C1 segment of cervical spinal cord (tissue), 14 donors: ENCODE measurements at places on chromosomes 7 and 10.
A peak's percentile ranks its signal among the peaks of the same experiment; 100 is the strongest.

- no peak for DNase-seq
Measured at GRCh38 chr7:110775046-110775445, 315.9 kb upstream of the LRRN3 start.

DNA sequence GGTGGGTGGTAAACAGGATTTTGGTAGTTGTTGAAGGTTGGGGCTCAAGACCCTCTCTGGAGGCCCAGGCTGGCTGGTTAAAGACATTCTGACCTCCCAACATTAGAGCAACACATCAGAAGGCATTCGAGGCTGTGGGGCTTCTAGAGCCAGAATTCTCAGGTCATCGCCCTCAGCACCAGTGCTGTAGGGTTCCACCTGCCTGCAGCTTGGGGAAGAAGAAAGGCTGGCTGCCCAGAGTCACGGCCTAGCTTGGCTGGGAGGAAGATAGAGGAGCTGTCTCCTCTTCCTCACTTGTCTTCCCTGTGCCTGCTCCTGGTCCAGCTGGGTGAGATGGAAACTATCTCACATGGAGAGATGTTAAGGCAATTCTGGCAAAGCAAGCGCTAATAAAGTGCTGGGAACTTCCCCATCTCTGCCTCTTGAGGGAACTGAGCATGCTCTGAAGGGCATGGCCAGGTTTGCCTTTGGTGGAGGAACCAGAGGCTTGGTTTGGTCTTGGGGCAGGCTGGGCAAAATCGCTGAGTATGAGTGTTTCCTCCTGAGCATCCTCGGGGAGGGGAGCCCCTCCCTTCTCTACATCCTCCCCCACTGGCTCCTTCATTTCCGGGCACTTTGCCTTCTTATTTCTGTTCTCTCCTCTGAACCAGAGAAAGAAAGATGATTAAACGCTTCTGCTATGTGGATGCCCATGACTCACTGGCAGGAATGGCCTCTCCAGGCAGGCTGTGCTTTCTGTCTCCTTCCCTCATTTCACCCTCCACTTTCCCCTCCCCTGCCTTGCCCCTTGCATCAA lies 509.0 kb upstream of the PODXL start:
- DNase-seq: peak; percentile 9

DNA sequence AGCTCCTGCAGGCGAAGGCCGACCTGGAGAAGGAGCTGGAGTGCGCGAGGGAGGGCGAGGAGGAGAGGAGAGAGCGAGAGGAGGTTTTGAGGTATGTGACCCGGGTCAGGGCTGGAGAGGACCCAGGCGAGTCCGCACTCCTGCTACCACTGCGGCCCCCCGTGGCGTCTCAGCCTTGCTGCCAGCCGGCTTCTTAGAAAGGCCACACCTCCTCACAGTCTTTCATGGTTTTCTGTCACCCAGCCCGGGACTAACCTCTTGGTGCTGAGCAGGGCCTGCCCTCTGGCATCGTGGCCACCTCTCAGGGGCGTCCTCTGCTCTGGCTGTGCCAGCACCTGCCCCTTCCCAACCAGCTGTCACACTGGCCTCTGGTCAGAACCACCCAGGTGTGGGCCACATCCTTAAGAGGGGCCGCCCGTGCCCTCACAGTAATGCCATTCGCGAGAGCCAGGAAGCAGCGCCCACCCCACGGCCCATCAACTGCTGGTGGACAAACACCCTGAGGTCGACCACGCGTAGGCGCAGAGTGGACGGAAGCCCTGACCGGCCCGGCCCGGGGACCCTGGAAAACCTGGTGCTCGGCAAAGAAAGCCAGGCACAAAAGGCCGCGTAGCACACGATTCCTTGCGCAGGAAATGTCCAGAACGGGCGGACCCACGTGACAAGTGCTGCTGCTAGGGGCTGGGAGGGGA lies 34.4 kb downstream of the IQCE start:
- no peak for DNase-seq

GRCh38 chr7:138008019-138008587 lies 6.2 kb upstream of the CREB3L2 start:
- DNase-seq: no peak

- no peak for DNase-seq
Measured at GRCh38 chr7:130908345-130909160, 174.5 kb upstream of the KLF14 start.

GRCh38 chr7:99498546-99498944 lies 1.5 kb downstream of the ZNF394 start:
- no peak for DNase-seq

DNA sequence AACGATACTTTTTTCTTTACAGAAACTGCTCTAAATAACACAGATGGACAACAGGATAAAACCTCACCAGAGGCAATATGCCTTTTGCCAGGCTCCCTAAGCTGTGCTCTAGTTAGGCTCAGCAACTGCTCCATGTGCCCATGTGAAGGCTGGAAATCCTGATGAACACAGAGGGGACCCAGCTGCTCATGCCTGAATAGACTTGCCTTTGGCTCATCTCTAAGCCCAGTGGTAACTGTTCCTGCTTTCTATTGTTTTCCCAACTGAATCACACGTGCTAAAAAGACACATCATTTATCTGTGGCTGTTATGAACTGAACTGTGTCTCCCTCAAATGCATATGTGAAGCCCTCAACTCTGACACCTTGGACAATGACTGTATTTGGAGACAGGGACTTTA lies 110.4 kb downstream of the RNF216 start:
- DNase-seq: no peak

DNA sequence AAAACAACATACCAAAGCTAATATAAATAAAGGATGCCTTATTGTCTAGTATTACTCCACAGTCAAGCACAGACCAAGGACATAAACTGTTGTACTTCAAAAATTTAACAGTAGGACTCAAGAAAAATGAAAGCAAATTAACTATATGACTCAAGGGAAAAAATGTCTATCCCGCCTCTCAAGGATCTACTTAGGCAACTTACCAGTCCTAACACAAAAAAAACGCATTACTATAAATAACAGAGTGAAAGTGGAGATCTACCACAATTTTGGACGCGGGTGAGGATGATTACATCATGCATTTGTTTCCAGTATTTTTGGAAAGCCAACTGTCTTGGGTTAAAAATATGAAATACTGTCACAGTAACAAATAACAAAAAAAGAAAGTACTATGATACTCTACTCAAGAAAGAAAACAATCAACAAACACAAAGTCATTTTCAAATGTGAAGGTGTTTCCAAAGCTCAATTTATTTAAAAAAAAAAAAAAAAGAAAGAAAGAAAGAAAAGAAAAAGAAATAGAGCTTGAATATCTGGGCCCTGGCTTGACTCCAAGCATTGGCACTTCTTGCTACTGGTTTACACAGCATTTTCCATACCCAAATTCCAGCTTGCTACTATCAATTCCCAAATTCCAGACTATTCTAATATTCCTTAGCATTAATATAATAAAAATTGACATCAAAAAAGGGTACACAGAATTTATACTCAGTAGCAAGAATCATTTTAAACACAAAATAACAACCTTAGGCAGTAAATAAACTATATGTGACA lies 99.4 kb downstream of the RSU1 start:
- DNase-seq: no peak

GRCh38 chr7:101871351-101871750 lies 53.9 kb downstream of the CUX1 start:
- no peak for DNase-seq

- DNase-seq: no peak
Measured at GRCh38 chr7:92598310-92598981, 8.3 kb upstream of the FAM133B start.

GRCh38 chr7:159017741-159018140 lies 126.9 kb downstream of the VIPR2 start:
- no peak for DNase-seq

- DNase-seq: no peak
Measured at GRCh38 chr7:140289804-140290203, 108.5 kb downstream of the SLC37A3 start.

DNA sequence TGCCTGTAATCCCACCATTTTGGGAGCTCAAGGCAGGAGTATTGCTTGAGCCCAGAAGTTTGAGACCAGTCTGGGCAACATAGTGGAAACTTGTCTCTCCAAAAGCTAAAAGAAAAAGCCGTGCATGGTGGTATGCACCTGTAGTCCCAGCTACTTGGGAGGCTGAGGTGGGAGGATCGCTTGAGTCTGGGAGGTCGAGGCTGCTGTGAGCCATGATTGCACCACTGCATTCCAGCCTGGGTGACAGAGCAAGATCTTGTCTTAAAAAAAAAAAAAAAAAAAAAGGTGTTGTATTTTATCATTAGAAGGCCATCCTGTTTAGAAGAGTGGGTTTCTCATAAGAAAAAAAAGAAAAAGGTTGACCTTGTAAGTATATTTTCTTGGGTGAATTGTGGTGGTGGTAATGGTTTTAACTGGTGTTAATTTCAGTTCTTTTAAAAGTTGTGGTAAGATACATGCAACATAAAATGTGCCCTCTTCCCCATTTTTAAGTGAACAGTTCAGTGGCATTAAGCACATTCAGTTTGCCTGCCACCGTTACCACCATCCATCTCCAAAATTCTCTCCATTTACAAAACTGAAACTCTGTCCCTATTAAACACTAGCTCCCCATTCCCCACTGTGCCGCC lies 34.7 kb downstream of the GRIFIN start:
- DNase-seq: no peak

GRCh38 chr7:42247301-42247700 lies 10.3 kb upstream of the GLI3 start:
- DNase-seq: no peak

- no peak for DNase-seq
Measured at GRCh38 chr10:1289591-1289990, 233.4 kb downstream of the WDR37 start.

- no peak for DNase-seq
Measured at GRCh38 chr10:99280472-99280871, 44.8 kb upstream of the HPSE2 start.

DNA sequence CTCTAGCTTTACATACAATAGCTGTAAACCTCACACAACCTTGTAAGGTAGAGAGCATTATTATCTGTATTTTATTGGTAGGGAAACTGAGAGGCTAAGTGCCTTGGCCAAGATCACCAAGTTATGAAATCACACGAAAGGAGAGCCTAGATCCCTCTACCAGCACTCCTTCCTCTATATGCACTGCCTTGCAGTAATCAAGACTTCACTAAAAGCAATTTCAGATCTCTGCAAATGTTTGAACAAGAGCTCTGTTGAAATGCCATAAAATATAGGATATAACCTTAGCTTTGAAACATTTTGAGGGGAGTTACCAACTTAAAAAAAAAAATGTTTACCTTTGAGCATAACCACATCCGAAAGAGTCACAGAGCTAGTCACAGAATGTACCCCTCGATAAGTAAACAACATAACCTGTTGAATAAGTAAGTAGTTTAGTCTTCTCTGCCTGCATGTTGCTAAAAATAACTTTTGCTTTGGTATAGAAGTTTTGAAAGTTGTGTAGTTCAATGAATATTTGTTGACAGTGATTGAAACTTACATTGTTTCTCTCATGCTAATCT lies 709.4 kb downstream of the AUTS2 start:
- no peak for DNase-seq

- no peak for DNase-seq
Measured at GRCh38 chr7:89606511-89606910, 547.8 kb upstream of the STEAP1 start.

DNA sequence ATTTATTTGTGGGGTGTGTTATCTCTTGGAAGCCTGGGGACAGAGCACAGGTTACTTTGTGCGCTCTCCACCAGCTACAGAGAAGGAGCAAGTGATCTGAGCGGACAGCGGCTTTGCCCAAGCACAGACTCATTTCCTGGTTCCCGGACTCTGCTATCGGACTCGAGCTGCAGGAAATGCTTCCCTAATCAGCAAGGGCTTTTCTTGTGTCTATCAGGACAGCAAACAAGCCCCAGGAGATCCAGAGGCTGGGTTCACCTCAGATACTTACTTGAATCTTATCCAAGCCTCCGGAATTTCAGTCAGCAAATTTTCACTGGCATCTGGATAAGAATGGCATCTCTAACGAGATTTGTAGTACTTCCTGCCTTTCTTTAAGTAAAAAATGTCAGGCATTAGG lies 27.8 kb downstream of the MRC1 start:
- DNase-seq: no peak

GRCh38 chr10:64430690-64431323 lies 909.6 kb downstream of the REEP3 start:
- DNase-seq: peak; percentile 37

DNA sequence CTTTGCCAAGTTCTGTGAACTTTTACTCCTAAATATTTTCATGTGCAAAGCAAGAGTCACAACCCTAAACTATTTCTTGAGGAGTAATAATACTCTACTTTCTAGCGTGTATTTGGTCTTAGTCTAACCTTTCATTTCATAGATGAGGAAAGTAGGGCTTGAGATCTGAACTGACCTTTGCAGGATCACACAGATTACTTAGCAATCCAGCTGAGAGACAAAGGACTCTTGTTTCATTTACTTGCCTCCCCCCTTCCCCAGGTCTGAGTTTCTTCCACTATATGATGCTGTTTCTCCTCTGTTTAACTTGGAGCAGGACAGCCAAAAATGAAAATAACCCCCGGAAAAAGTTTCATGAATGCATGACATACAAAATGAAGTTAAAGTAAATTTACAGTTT lies 75.3 kb upstream of the PTN start:
- DNase-seq: no peak

DNA sequence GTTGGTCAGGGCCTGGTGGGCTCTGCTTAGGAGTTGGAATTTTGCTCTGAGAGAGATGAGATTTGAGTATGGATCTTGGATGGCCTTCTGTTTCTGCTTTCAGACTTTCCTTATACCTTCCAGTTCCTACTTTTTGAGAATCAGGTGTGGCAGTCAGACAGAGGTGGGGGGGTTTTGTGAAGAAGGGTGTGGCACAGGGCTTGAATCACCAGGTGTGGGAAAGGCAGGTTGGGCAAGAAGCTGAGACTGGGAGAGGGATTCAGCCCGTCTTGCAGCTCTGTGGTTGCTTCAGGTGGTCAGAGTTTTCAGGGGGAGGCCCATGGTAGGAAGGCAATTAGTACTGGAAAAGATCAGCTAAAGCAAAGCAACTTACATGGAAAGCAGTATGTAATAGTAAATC lies 340.2 kb downstream of the LRMDA start:
- DNase-seq: no peak
